Panc1 (cell line): ENCODE measurements at places on chromosomes 16 and 17.

GRCh38 chr16:20291208-20292206 is 35.8 kb downstream of the GP2 start:
- DNase-seq, result no peak

- no peak for DNase-seq
Observed at GRCh38 chr16:872436-873242, 72.1 kb upstream of the GNG13 start.

GRCh38 chr17:21276264-21276588 is 8.3 kb upstream of the MAP2K3 start:
- DNase-seq, result no peak

DNA sequence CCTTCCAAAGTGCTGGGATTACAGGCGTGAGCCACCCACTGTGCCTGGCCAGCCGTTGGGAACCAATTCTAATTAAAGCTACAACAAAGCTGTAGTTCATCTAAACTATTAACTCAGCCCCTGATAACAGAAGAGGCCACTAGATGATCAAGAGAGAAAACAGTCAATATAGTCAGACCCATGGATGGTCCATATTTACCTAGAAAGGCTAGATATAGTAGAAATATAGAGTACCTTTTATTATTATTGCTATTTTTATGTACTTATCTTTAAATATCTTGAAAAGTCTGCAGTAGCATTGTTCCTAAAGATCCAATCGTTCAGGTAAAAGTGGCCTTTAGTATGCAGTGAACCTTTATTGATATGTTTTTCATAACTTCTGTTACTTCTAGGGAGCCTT is 43.2 kb downstream of the RNF213 start:
- DNase-seq, result no peak

GRCh38 chr17:46772475-46773220 is 45.8 kb downstream of the WNT3 start:
- DNase-seq, result no peak

GRCh38 chr16:79449900-79450299 is 150.6 kb downstream of the MAF start:
- DNase-seq, result no peak

DNA sequence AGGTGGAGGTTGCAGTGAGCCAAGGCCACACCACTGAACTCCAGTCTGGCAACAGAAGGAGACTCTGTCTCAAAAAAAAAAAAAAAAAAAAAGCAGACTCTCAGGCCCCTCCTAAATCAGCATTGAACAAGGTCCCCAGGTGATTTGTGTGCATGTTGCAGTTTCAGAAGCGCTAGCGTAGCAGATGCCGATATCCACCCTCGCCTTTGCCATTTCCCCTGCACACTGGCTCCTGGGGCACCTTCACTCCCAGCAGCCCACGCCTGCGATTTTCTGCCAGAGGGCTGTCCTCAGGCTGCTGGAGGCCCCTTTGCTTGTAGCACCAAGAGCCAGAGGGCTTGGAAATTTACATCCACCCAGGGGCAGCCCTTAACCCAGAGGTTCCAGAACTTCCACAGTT is 95.6 kb downstream of the WSCD1 start:
- DNase-seq, result no peak

DNA sequence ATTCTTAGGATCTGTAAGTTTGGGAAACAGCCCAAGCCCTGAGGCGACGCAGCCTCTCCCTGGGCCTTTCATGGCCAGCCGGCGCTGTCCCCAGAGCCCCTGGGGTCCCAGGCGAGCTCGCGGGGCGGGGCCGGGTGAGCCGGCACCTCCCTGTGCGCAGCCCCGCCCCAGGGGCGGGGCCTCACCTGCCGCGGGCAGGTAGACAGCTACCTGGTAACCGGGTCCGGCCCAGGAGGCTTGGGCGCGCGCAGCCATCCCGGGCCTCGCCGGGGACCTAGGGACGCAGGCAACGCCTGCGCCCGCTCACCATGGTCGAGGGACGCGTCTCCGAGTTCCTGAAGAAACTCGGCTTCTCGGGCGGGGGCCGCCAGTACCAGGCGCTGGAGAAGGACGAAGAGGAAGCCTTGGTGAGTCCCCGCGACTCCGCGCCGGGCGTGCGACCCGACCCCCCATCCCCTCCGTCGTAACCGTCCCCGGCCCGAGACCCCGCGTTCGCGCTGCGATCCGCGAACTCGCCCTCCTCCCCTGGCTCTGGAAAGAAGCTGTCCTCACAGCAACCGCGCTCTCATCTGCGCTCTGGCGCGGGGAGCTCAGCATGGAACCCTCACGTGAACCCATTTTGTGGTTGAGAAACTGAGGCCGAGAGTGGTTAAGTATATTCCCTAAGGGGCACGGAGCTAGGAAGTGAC is at the start of gene ATP2C2:
Gene ATP2C2 (plus strand): TSS at position 231 of the 689 bp plus-strand sequence. CDS start 78 bp downstream, at position 309.
- no peak for DNase-seq

GRCh38 chr17:34665819-34666763 is 86.7 kb downstream of the TMEM132E start:
- DNase-seq, result no peak

DNA sequence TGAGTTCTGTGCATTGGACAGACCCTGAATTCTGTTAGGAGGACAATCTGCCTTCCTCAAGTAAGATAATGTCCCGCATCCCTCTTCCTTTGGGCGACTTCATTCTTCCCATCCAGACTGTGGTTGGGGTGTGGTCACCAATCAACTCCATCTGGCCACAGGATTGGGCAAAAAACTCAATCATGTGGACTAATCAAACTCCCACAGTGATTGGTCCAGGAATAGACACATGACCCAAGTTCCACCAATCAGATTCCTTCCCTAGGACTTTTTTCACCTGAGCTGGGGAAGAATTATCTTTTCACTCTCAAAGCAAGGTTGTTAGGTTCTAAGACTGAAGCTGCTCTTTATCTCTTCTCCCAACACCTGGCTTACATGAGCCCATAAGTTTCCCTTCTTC is 13.2 kb upstream of the NKD1 start:
- DNase-seq, result no peak

- no peak for DNase-seq
Observed at GRCh38 chr17:57368637-57369336, 112.5 kb downstream of the MSI2 start.

DNA sequence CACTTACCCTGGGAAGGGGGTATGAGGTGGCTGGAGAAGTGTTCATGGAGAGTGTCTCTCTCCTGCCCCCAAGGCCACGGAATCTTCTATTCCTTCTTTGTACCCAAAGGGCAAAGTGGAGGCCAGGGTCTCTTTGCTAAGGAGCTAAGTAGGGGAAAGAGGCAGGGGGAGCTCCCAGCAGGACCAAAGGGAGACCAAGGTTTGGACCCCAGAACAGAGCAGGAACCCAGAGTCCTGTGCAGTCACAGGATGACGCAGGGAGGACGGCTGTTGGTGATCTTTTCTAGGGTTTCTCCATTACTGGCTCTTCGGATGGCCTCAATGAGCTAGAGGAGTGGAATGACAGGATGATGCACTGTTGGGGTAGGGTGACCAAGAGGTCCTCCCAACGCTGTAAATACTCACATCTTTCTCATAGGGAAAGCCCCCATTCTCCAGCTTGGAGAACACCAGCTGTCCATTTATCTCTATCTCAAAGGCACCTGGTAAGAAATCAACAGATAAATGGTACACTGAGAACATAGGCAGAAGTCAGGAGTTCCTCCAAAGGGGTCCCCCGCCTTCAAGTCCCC is 966 bp downstream of the MIEN1 start:
- DNase-seq, result no peak

DNA sequence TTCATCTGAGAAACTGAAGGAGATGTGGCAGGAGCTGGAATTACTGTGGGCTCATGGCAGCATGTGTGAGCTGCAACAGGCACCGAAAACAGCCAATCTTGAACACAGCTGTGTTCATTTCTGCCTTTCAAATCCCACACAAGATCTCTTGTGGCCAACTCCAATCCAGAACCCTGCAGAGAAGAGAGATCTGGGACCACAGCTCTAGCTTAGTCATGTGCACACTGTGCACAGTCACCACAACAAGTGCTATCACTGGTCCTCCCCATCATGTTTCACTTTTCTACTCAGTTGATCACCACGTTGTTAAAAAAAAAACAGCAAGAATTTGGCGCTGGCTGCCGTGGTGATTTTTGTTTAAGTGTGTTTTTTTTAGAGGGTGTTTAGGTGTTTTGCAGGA is 254.5 kb upstream of the ELAC2 start:
- DNase-seq, result no peak

DNA sequence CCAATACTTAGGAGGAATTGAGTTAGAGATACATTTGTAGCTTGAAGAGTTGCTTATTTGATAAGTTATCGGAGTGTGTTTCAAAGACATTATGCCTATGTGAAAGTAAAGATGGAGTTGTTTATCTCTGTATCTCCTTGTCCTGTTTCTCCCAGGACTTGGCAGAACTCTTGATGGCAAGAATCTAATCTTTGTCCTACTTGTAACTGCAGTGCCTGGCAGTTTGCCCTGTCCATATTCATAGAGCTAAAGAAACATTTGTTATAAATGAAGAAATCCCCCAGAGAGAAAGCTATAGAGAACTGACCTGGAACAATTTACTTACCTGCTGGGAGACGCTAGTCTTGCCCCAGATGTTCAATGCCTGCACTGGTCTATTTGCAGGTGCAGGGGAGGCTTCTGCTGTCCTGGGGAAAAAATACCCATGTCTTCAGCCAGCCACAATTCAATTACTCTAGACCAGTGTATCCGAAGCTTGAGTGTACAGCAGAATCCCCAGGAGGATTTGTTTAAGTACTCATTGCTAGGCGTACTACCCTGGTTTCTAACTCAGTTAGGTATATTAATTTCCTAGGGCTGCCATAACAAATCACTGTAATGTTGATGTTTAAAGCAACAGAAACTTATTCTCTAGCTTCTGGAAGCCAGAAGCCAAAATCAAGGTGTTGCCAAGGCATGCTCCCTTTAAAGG is 410.0 kb upstream of the HSBP1 start:
- no peak for DNase-seq

GRCh38 chr16:77599793-77600415 is 122.4 kb upstream of the NUDT7 start:
- no peak for DNase-seq

GRCh38 chr16:85461814-85462713 is 151.1 kb upstream of the GSE1 start:
- DNase-seq, result no peak
